CD4-positive, alpha-beta T cell treated with Interleukin-4 for 1 hour (primary cell): ENCODE measurements at places on chromosomes 6 and 20.
A peak's percentile ranks its signal among the peaks of the same experiment; 100 is the strongest.

GRCh38 chr6:157148391-157149323, 174.7 kb downstream of the TMEM242 start:
- no peak for DNase-seq

DNA sequence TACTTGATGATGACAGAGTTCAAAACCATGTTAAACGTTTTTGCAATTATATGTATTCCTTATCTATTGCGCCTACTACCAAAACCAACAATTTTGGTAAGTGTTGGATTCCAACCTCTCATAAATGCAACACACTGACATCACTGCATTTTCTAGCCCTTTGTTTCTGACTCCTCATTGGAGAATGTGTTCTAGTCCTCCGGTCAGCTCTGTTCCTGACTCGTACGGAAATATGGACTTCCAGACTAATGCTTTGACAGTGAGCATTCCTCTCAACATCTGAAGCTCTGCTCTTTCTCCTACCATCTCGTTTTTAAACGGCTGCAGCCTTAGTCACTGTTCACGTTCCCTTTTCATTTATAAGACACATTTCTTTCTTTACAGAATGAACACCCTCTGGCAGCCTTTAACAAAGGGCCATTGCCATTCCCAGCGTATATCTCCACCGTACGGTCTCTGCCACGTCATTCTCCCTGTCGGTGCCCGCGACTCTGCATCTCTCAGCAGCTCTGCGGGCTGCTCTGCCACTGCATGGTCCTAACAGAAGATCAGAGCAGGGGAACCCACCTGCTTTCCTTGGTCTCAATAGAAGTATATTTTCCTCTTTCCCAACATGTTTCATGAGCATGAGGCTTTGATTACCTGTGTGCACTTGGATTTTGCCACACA, 103.0 kb upstream of the SYNDIG1 start:
- DNase-seq = no peak

DNA sequence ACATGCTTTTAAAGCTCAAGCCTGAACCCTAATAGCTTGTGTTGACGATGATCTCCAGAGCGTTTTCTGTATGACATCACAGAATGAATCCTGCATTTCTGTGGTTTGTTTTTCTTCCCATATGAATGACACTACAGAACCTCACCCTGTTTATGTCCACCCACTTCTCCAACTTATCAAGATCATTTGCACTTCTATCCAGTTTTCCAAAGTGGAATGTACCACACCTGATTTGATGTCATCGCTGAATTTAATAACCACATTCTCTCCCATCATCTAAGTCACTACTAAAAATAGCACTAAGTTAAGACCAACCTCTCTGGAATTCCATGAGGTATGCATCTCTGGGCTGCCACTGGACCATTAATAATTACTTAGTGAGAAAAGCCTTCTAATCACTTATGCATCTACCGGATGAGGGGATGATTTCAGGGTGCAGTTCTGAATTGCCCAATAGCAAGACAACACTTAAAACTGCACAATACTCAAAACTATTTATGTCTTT, 33.3 kb upstream of the CITED2 start:
- no peak for DNase-seq

GRCh38 chr6:129659590-129660345, 50.2 kb downstream of the ARHGAP18 start:
- no peak for DNase-seq

DNA sequence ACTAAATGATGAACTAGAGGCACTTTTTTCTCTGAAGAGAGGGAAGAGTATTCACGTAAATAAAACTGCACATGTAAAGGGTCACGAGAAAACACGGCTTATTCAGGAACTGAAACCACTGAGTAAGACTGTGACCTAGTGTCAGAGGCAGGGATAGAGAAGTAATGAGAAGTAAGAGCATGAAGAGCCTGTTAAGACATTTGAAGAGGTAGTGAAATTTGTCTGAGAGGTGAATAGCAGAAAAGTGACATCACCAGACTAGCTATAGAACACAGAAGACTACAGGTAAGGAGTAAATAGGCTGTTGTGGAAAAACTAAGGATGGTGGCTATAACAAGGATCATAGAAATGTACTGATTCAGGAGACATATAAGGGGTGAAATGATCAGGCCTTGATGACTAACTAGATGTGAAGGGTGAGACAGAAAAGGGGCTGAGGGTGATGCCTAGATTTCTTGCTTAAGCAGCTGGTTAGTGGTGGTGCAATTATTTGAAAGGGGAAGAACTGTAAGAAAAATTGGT, 76.8 kb downstream of the REV3L start:
- DNase-seq = peak; percentile 51

DNA sequence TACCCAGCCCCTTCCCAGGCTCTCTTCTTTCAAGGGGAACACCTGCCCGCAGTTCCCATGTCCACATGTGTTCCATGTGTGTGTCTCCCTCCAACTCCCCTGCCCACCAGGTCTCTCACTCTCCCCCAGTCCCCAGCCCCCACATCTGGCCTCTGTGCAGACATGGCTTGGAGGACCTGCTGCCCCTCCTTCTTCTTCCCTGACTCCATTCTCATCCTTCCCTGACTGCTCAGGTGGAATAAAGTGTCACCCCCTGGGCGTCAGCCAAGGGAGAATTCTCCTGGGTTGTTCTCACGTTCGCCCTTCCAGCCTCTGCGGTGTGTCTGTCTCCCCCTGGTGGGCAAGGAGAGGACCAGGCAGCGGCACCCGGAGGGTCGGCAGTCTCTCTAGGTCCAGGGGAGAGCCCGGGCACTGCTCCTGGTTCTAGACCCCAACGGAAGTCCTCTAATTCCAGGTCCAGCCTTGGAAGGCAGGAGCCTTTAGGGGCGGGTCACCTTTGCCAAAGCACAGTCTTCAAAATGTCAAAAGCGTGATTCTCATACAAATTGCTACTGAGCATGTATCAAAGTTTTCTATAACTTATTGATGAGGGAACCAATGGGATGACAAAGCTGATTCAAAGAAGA, 50.5 kb downstream of the EBF4 start:
- peak; percentile 75 for DNase-seq
